Retina (tissue), 1 donor: ENCODE measurements at places on chromosomes 6 and 20.

GRCh38 chr6:70310063-70310694 is 7.3 kb upstream of the COL9A1 start:
- peak; percentile 26 for DNase-seq

DNA sequence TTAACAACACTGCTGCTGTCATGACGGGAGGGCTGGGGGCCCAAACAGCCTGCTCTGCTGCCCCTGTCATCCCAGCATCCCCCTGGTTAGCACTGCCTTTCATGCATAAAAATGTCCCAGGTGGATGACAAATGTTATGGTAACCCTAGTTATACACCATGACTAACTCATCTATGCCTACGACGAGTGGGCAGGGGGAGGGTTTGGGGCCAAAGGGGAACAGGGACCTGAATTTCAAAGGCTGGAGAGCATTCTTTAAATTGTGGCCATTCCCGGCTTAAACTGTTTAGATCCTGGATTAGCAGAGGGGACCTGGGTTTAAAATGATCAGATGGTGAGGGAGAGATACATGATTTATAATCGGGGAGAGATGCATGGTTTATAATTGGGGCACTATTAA is 24.4 kb downstream of the GNAS-AS1 start:
- no peak for DNase-seq

DNA sequence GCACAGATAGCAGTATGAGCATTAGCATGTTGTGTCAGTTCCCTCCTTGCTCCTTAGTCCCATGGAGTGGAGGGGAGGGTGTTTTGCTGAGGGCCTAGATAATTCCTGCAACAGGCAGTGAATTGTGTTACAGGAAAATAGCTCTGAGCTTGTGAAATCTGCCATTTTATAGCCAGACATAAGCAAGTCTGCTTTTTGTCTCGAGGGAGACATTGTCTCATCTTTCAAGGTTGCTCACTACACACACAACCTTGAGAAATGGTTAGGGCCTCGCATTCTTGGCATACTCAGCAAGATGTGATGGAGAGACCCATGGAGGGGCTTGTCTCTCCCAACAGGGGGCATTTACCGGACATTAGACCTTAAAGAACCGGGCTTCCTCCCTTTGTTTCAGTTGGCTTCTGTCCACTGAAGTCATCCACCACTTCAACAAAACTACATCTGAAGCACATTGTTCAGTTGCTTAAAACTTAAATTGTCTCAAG is 108.0 kb upstream of the FOXO3 start:
- DNase-seq = peak; percentile 23

DNA sequence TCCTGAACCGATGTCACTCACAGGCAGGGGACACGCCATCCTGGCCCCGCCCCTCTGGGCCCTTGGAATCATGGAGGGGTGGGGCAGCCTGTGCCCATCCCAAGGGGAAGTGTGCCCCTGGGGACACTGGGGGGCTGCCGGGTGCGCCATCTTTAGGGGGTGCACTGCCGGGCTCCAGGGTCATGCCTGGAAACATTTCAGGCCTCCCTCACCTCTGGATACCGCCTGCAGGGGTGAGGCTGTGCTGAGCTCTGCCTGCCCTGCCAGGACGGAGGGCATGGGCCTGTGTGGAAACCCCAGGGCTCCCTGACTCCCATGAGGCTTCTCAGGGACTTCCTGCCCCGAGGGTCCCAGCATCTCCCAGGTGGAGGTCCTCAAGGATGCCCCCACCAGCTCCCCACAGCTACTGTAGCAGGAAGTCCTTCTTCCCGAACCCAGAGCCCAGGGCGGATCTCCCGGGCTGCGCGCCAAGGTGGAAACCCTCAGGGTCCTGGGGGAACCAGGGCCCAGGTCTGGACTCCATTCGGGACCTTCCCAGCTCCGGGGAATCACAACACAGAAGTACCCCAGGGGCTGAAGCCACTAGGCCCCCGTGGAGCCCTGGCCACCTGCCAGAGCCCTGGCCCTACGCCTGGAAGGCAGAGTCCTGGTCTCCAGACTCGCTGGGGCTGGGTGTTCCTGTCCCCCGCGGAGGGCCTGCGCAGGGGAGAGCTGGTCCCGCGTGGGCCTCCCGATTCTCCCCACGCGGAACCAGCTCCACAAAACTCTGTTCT is 15.6 kb downstream of the CHRNA4 start:
- DNase-seq = no peak

- DNase-seq = no peak
Measured at GRCh38 chr6:18405477-18406293, 18.5 kb downstream of the RNF144B start.

DNA sequence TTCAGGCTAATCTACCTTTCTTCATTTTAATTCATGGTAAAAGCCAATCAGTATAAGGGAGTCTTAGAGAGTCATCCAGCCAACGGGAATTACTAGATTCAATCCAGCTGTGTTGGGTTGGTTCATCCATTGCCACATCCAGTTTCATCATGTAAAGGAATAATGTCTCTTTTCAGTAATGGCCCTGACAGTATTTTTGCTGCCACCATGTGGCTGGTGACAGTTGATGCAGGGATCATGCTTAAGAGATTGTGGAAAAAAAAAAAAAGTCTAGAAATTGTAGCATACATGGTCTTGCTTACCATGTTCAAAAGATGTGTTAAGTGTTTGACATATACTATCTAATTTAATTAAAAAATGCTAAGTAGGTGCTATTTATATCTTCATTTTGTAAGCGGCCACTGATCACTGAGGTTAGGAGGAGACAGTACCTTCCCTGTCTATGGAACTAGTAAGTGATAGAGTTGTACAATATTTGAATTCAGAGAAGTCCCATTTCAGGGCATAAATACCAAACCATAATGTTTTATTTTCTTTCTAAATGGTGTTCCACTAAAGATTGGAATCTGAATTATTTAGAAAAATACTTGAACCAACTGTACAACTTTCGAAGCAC is 135.9 kb downstream of the KHDRBS2 start:
- DNase-seq = peak; percentile 24

GRCh38 chr6:150993253-150993652 is 127.8 kb downstream of the MTHFD1L start:
- DNase-seq = no peak

GRCh38 chr6:120894077-120894476 is 440.2 kb downstream of the TBC1D32 start:
- DNase-seq = no peak

DNA sequence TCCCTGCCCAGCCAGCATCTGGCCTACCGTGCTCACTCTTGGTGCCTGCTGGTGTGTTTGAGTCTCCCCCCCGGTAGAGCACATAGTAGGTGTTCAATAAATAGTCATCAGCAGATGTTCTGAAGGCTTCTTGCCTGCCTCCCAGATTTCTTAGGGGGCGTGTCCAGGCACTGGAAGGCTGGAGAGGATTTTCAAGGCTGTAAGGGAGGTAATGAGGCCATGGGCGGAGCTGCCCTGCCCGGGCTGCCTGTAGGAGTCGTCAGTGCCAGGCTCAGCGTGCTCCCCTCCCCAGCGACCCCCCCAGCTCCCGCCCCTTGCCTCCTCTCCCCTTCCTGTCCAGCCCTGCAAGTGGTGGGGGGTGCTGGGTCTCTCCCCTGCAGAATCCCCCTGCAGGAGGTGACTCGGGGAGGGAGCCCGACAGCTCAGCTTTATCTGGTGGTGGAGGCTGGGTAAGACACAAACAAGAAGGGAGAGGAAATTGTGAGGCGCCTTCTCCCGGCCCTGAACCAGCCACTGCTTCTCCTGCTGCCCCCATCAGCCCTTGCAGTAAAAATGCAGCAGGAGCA is 55.9 kb downstream of the BCAS4 start:
- no peak for DNase-seq

GRCh38 chr6:100099189-100100074 is 105.4 kb upstream of the MCHR2 start:
- DNase-seq = no peak

DNA sequence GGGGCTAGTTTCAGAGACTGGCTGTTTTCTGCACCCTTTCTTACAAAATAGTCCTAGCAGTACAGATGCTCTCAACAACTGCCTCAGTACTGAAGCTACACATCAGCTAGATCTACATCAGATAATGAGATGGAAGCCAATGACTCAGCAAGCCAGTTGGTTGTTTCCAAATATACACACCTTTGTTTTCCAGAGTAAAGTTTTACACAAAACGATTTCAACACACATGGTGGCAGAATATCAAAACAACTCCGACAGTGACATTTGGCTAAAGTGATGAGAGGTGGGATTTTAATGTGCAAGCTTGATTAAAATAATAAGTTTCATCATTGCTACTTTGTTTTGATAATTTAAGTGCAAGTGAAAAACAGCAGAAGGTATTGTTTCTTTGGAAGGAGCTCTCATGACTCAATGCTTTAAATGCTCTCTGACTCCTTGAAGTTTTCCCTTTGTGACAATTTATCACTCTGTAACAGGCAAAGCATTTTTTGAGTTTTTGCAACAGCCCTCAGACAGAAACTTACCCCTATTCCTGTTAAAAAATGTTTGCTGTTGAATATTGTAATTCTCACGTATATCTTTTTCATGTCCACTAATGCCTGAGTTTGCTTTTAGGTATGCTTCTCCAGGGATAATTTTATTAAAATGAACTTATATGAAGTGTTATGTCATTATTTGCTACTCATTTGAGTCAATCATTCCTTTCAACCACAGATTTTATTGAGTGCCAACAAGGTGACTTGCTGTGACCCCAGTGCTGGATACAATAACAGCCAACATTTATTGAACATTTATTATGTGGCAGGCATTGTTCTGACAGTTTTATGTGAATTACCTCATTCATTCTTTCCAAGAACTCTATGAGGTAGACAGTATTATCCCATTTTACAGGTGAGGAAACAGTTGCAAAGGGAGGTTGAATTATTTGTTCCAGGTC is 882.0 kb downstream of the TFAP2A start:
- no peak for DNase-seq

DNA sequence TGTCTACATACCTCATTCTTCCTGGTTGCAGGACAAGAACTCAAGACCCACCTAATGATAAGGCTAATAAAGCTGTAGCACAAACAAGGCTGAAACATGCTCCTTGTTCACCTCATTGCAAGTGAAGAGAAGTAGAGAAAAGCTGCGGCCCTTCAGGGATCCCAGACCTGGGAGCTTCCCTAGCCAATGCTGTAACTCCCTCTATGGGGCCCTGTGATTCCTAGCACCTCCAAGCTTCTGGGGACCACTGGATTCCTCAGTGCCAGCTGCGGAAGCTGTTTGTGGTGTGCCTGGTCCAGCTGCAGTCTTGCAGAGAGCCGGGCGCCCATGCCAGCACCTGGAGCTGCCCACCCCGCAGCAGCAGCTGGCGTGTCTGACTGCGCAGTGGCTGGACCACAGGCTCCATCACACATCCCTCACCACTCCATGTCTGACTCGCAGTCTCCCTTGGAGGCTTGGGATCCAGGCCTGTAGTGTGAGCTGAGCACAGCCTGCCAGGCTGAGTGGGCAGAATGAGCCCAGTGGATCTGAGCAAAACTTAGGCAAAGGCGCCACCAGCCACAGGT is 737.2 kb upstream of the GJE1 start:
- DNase-seq = no peak

DNA sequence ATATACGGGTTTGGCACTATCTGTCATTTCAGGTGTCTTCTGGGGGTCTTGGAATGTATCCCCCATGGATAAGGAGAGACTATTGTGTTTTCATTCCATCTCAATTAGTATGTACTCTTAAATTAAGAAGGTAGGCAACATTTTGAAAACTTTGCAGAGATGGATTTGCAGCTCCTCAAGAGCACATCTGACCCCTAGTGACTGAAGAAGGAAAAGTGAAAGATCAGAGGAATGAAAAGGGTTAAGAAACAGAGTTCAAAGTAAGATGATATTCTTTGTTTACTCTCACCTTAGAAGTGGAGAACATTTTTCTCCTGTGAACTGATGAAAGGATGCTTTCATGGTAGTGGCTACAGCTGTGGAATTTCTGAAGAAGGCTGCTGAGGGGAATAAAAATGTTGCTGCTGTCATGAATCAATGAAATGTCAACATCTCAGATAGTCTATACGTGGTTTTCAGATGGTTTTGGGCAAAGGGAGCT is 41.5 kb downstream of the SH3BGRL2 start:
- DNase-seq = no peak

DNA sequence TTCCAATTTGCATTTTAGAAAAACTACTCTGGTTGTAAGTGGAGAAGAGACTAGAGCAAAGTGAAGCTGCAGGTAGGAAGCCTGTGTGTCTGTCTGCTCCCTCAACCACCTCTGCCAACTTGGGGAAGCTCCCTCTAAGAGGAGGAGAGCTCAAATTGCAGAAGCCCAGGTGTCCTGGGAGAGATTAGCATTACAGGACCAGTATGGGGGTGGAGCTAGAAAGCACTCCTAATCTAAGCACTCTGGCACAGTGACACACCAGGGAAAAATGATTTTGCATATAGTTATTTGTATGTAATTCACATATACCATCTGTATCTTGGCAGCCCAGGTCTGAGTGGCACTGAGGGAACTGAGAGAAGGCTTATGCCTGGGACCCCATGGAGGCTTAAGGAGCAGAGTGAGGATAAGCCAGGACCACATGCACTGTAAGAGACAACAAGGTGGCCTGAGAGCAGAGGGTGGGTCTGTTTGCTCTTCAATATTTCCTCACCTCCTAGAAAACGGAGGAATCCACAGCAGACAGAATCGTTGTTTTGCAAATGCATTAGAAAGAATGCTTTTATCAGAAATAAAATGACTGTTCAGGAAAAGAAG is 13.6 kb downstream of the GSTA2 start:
- DNase-seq = no peak

DNA sequence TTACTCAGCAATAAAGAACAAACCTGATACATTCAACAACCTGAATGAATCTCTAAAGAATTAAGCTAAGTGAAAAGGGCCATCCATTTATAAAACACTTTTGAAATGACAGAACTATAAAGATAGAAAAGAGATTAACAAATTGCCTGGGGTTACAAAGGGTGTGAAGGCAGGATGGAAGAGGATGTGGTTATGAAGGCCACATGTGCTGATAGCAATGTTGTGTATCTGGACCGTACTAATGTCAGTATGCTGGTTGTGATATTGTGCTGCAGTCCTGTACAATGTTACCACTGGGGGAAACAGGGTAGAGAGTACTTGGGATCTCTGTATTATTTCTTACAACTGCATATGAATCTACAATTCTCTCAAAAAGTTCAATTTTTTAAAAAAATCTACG is 36.4 kb downstream of the ELOVL5 start:
- no peak for DNase-seq

GRCh38 chr6:113451049-113451448 is 406.1 kb upstream of the MARCKS start:
- no peak for DNase-seq

GRCh38 chr6:106825156-106825555 is 149.4 kb downstream of the CD24 start:
- no peak for DNase-seq
